ENCODE measurements at places on chromosomes 7 and 10.

DNA sequence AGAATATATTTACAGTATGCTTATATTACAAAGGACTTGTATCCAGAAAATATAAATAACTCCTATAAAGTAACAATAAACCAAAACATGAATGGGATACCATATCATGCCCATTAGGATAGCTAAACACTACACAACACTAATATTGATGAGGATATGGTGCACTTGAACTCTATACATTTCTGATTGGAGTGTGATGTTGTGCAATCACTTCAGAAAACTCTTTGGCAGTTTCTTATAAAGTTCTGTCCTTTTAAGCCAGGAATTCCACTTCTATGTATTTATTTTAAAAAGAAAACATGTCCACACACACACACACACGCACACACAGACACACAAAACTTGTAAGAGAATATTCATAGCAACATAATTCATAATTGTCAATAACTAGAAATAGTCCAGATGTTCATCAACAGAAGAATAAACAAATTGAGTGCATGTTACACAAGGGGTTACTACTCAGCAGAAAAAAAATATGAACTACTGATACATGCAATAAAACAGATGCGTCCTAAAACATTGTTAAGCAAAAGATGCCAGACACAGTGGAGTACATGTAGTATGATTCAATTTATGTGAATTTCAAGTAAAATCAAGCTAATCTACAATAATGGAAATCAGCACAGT lies 416.0 kb downstream of the PLXDC2 start:
- DNase-seq, result no peak

DNA sequence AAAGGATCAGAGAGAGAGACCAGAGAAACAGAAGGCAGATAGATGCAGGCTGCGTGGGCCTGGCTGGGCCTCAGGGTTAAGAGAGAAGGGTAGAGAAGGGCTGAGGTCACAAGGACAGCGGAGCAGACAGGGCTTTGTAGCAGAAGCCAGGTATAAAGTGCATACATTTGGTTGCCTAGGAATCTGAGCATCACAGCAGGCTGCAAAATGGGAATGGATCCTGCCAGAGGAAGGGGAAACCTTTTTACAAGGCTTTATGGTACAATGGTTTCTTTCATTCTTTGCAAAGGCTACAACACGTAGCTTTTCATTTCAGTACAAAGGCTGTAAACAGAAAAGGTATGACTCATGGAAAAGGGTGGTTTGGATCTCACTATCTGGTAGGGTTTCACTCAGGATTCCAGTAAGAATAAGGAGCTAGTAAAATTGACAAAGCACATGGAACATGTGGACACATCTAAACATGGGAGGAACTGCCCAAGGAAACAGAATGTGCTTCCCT lies 275.1 kb downstream of the DOCK4 start:
- DNase-seq, result no peak

DNA sequence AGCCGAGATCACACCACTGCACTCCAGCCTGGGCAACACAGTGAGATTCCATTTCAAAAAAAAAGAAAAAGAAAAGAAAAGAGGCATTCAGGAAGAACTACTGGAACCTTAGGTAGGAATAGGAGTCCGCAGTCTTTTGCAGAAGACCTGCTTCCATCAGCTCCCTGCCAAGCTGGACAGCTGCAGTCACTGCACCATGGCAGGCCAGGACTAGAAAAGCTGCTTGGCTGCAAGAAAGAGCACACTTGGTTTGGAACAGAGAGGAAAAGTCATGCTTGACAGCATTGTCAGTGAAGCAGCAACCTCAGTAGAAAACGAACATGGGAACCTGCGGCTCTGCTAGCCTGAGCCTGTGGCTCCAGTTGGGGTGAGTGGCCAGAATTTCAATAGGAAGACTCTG lies 104.3 kb downstream of the MARCHF5 start:
- DNase-seq, result no peak

GRCh38 chr7:4200546-4201094 lies 481.5 kb upstream of the FOXK1 start:
- no peak for DNase-seq

DNA sequence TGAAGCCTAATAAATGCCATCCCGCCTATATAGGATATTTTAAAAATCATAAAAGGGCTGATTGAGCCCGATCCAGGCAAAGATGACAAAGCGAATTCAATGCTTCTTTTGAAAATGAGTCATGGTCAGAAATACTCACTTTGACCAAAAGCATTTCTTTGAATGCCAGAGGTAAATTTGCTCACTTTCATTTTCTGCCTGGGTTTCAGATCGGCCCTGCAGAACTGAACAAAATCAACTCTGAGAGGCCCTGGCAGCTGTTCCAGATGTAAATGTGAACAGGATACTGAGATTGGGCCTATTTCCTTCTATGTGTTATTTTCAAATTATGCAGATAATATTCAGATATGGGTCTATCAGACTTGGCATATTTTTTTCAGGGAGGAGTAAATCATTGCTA lies 114.8 kb upstream of the ARID5B start:
- DNase-seq, result peak; percentile 39

DNA sequence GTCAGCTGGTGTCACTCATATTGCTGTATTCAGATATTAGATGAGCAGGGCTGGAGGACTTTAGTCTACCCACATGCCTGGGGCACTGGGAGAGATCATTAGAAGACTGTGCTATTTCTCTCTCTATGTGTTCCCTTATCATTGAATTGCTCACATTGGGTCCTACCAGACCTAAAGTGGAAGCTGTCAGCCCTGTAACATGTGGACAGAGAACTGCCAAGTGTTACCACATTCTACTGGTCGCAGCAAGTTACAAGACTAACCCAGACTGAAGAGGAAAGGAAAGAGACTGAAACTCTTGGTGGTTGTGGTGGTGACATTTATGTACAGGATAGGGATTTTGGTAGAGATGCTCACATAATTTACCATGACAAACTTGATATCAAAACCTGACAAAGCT lies 627.1 kb upstream of the FZD8 start:
- DNase-seq, result no peak

- DNase-seq, result no peak
These were observed 18.2 kb downstream of the GPR141 start for GRCh38 chr7:37701769-37702168.

DNA sequence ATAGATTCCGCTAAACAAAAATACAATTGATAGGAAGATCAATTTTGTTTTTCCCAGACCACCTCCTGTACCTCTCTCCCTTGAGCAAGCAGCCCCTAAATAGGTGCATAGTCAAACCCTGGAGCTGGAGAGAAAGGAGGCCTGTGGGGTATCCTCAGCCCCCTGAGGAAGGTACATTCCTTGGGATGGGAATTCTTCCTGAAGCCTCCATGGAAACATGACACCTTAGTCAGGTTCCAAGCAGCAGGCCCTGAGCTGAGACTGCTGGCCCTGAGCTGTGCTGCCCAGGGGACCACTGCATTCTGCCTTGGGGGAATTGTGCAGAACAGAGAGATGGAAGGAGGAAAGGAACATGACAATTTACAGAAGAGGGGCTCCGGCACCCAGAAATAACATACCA lies 7.4 kb downstream of the HNRNPF start:
- no peak for DNase-seq

DNA sequence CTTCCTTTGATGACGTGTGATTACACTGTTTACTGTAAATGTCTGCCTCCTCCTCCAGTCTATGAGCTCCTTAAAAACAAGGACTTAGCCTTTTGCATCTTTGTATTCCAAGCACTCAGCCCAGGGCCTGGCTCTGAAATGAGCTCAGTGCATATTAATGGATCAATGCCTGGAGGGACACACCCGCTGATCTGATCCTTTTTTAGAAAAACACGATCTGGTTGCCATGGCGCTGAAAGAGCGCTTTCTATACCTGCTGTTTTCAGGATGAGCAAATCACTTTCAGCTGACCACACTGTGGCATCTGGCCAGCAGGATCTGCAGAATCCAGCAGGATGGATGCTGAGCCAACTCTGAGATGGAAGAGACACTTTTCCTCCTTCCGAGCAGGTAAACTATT lies 37.8 kb upstream of the GARS1 start:
- no peak for DNase-seq

GRCh38 chr10:73229567-73229966 lies 17.5 kb downstream of the DNAJC9 start:
- no peak for DNase-seq

DNA sequence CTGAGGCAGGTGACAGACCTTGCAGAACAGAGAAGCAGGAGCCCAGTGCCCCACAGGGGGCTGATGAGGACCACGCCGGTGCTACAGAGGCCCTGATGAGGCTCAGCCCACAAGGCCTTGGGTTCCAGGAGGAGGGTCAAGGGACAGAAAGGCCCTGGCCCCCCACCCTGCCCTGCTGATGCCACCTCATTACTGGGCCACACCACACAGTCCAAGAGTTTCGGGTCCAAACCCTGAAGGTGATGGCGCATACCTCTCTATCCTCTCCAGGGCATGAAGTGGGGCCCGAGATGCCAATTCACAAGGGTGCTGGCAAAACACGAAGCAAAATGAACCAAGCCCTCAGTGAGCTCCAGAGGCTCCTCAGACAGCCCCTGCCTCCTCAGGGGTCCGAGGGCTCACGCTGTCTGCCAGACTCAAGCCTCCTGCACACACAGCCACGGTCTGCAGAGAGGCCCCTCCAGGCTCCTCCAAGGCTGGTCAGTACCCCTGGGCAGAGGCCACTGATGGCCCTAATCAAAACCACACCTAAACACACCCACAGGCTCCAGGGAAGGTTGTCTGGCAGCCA lies 32.3 kb downstream of the RASGEF1A start:
- DNase-seq, result peak; percentile 19

Data from stimulated activated CD8-positive, alpha-beta memory T cell treated with anti-CD3 and anti-CD28 coated beads, Interleukin-4, amount 100 ng/mL, for 48 hours (primary cell).